ENCODE measurements at places on chromosomes 12 and 14.

GRCh38 chr14:40581264-40581663 is 1025.4 kb upstream of the LRFN5 start:
- DNase-seq: no peak

GRCh38 chr12:76143343-76144244 is 59.1 kb upstream of the NAP1L1 start:
- DNase-seq: no peak

DNA sequence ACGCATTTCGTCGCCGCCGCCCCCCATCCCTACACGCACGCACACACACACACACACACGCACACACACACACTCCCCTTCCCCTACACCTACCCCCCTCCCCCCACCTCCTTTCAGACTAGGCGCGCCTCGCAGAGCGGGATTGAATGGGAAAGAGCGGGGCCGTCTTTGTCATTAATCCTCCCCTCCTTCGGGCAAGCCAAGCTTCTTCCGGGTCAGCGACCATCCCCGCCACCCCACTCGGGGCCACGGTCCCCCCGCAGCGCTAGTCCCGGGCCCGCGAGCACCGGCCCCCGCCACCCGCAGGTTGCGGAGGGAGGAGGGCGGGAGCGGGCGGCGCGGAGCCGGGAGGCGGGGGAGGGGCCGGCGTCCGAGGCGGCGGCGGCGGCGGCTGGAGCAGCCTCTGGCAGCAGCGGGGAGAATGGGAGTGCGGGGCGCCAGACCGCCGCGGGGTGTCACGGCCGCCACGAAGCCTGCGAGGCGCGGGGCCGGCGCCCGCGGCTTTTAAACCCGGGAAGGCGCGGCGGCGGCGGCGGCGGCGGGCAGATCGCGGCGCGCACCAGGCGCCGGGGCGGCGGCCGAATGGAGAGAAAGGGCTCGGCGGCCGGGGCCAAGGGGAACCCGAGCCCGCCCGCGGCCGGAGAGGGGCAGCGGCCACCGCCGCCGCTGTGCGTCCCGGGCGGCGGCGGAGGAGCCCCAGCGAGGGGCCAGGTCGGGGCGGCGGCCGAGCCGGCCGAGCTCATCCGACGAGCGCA is at the start of gene TTC9:
Gene TTC9 (plus strand): TSS at position 369 of the 755 bp plus-strand sequence. CDS start 214 bp downstream, at position 583.
- no peak for DNase-seq

DNA sequence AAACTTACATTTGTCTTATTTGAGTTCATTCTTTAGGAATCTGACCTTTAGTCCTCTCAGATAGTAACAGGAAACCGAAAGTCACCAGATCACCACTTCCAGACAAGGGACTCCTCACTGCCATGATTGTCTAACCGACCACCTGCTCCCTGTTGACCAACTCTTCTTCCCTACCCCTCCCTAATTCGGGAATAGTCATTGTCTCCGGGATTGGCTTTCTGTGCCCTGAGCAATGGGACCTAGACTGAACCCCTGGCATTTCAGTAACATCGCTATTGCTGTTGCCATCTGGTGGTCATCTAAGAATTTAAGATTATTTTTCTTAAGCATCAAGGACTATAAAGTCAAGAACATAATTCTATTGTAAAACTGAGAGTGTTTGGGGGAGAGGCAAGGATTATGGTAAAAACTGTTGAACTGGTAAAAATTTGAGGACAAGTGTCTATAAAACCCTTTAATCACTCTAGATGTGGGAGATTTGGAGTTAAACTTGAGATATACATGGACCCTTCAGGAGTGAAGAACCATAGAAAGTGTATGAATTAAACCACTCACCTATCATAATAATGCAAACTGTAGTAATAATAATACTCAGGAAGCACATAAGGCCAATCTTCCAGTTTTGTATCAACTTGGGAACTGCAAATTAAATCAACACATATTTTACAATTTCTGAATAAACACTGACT is 6.3 kb downstream of the CLEC2A start:
- DNase-seq: peak; percentile 64

All from inflammatory macrophage treated with lipopolysaccharide for 1 hour (primary cell).